ENCODE measurements at places on chromosomes 3 and 15.

DNA sequence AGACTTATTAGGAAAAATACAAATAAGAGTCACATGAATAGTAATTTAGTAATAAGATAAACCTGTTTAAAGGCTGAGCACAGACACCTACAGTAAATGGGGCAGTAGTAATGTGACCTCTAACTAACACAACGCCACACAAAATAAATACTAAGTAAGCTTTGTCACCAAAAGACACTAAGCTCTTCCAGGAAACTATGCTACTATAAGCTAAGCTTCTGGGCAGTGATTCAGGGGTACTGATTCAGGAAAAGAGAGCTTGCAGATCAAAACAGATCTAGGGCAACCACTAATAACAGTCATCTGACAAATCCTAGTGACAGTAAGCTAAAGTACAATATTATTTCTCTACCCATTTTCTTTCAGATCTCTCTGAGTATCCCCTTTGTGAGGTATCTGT, 68.8 kb downstream of the PLOD2 start:
- DNase-seq, result no peak

DNA sequence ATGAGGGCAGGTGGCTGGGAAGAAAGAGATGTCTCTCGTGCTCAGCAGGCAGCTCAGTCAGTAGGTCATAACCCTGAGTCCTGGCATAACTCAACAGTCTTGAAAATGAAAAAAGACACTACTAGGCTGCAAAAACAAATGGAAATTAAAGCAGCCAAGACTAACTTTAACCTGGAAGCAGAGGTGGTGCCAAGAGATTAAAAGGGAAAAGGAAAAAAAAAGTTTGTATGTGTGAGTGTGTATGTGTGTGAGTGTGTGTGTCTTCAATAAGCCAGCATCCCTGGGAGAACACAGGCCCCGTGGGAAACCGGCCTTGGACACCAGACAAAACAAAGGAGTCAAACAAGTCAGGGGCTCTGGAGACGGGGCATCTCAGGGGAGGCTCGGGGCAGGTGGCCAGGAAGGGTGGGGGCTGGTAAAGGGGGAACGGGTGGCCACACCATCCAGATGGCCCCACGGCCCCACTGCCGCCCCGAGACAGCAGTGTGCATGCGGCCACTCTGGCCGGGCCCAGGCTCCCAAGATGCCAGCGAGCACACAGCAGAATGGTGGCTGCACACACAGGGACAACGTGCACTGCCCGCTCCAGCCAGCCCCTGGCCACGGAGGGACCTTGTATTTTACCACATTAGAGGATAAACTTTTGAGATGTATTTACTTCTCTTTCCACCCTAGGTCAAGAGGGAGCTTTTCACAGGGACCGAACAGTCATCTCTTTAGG, 23.8 kb downstream of the CYFIP1 start:
- no peak for DNase-seq

DNA sequence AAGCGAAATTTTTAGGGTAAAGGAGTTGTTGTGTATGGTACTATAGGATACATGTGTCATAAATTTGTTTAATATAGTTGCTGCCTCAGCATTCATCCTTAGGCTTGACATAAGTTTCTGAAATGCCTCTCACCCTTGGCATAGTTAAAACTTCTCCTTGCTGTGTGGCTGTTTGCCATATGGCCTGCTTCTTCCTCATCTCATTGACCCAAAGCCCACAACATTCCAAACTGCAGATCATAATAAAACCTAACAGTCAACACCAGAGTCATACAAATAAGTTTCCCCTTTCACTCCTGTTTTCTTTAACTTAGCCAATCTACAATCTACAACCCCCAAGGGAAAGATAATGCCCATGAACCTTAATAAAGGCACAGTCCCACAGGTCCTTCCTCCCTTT, 136.6 kb downstream of the TMCC1 start:
- no peak for DNase-seq

- no peak for DNase-seq
These were observed 479.8 kb downstream of the SHQ1 start for GRCh38 chr3:72368331-72368975.

- DNase-seq, result no peak
These were observed 169.1 kb upstream of the TSPAN3 start for GRCh38 chr15:77239882-77240608.

DNA sequence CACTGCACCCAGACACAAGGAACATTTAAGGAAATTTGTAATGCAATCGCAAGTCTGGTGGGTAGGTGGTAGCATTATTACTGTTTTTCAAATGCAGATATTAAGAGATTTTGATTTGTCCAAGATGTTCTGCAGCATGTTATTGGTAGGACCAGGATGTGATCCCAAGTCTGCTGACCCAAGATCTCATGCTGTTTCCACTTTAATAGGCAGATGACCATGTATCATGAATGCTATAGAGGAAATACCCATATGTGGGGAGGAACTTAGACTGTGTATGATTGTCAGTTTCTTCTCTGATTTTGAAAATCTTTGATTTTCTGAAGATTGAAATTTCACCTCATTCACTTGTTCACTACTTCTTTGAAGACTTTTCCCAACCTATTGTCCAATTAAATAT, 28.7 kb downstream of the ATP6V1A start:
- DNase-seq, result no peak

DNA sequence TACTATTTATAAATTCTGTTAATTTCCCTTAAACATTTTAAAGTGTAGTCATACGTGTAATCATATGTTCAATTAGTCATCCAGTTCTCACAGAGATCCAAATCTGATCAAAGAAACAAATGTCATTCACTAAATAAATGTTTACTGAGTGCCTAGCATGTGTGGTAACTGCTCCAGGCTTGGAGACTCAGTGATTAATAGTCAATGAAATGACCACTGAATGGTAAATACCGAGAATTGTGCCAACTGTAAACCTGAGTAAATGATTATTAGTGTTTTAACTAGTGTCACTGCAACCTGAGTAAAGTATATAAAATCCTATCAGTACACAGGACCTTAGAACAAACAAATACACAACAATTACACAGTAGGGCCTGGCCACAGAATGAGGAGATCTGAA, 52.3 kb downstream of the SH3GL3 start:
- no peak for DNase-seq

DNA sequence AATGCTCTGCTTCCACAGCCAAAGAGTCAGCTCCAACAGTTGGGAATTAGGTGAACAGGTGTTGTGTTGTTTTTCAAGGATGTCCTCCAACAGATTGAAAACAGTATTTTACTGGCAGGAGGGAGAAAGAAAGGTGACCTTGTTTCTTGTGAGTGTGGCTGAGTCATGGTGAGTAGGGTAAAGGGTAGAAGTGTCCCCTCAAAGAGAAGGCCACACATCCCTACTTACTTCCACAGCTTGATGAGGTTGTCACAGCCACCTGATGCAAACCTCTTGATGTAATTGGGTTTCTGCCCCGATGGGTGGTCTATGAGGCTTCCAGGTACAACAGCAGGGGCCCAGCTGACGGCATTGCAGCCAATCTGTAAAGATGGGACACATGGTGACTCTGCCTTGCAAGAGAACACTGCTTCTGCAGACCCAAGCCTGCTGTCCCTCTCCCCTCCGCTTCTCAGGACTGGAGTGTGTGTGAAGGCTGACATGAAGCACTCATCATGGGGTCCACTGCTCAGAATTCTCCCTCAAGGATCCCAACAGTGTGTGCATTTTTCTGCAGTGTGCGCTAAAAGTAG, 12.7 kb upstream of the GHRL start:
- DNase-seq, result no peak

- DNase-seq, result no peak
These were observed 251.5 kb upstream of the CBLB start for GRCh38 chr3:106120356-106120755.

DNA sequence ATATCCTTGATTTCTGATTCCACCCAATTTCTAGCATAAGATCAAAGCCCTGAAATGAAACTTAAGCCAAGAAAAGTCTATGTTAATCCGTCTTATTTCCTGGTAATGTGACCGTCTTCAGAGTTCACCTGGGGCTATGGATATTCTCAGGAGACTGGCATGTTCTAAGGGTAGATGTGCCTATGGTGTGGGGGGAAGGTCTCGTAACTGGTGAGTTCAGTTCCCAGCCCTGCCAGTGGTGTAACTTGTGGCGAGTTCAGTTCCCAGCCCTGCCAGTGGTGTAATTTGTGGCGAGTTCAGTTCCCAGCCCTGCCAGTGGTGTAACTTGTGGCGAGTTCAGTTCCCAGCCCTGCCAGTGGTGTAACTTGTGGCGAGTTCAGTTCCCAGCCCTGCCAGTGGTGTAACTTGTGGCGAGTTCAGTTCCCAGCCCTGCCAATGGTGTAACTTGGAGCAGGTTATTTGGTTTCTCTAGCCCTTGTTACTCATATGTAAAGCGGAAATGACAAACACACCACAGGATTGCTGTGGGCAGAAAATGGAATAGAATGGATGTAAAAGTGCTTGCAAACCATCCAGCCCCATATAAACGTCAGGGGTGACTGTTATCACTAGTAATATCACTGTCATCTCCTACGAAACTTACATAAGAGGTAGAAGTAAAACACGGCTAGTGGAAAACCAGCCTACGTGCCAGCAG, 30.4 kb downstream of the SLC51A start:
- DNase-seq, result peak; percentile 17

DNA sequence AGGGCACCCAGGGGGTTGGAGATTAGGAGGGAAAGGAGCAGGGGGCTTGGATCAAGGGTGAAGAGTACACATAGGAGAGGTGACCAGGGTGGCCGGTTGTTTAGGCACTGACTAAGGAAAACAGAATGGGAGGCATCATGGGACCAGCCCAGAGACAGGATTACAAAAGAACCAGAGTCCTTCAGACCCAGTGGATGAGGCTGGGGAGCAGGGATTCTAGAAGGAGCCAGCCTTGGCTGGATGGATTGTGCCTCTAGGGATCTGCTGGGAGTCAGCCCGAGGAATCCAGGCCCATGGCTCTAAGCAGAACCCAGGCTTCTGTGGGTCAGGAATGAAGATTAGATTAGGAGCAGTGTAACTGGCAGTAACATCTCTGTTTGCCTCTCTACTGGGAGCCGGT, 98.6 kb downstream of the ARNT2 start:
- DNase-seq, result no peak

- DNase-seq, result no peak
These were observed 272.4 kb downstream of the THRB start for GRCh38 chr3:24222165-24222805.

DNA sequence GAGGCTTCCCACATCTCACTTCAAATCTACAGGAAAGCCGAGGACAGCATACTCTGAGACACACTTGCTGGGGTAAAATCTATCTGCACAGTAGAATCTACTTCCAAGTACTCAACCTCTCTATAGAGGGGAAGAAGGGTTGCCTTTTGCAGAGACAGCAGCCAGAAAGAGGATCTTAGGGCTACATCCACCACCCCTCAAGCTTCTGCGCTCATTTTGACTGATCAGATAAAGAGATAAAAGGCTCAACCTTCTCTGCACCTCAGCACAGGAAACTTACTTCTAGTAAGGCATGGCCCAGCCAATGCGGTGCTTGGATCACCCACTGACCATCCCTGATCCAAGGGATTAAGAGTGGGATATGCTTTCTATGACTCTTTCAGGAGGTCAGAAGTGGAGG, 6.9 kb upstream of the SLC9A9 start:
- no peak for DNase-seq

DNA sequence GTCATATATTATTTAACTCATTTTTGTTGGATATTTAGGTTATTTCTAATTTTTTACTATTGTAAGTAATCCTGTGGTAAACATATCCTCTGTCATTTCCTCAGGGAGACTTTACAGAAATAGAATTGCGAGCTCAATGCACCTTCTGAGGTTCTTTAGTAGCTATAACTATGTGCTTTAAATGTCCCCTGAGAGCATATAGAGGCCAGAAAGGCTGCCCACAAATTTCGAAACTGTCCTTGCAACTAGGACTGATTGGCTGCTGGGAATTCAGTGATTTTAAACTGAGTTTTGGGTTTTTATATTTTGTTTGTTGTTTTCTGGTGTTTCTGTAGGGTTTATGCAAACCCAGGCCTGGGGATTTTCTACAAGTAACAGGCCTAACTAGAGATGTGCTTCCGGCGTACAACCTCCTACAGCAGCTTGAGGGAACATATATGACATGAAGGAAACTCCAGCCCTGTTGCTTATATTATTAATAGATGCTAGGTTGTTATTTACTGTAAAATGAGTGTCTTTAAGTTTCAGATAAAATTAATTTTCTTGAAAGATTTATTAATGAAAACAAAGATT, 29.1 kb upstream of the P4HTM start:
- no peak for DNase-seq

DNA sequence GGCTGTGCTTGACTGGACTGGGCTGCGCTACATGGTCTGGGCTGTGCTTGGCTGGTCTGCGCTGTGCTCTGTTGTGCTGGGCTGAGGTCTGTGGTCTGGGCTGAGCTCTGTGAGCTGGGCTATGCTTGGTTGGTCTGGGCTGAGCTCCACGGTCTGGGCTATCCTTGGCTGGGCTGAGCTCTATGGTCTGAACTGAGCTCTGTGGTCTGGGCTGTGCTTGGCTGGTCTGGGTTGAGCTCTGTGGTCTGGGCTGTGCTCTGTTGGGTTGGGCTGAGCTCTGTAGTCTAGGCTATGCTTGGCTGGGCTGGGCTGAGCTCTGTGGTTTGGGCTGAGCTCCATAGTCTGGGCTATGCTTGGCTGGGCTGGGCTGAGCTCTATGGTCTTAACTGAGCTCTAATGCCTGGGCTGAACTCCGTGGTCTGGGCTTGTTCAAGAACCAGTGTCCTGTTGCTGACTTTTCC, 92.0 kb downstream of the PLXNA1 start:
- no peak for DNase-seq

GRCh38 chr3:160205606-160206005, 19.6 kb upstream of the C3orf80 start:
- DNase-seq, result no peak

DNA sequence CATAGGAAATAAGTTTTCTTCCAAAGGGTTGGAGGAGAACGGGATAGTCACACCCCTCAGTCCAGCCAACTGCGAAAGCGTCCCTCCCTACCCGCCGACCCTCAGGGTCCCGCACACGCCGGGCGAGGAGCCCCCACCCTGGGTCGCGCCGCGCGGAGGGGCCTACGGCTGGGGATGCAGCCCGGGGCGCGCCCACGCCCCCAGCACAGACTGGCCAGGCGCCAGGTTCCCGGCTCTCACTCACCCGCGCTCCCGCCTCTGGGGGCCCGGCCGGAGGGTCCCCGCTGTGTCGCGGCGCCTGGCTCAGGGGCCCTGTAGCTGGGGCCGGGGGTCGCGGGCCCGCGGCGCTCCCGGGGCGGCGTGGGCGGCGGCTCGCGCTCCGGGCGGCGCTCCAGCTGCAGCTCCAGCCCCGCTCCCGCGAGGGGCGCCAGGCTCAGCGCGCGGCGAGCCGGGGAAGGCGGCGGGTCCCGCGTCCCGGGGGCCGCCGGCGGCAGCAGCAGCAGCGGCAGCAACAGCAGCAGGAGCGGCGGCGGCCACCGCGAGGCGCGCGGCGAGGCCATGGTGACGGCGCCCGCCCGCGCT, 375 bp downstream of the HEG1 start:
- peak; percentile 35 for DNase-seq

DNA sequence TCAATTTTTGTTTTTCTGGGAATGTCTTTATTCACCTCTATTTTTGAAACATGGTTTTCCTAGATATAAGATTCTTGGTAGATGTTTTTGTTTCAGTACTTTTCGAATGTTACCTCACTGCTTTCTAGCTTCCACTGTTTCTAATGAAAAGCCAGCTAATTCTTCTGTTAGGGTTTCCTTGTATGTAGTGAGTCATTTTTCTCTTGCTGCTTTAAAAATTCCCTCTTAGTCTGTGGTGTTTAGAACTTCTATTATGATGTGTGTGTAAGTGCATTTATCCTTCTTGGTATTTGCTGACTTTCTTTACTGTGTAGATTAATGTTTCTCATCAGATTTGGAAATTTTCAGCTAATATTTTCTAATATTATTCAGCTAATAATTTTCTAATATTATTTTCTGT, 151.1 kb upstream of the OSTN start:
- DNase-seq, result no peak

Measured in activated CD4-positive, alpha-beta T cell treated with anti-CD3 and anti-CD28 coated beads for 48 hours (primary cell).